HEK293T (cell line): ENCODE measurements at places on chromosomes 5 and 9.

GRCh38 chr9:37197158-37198038 is 77.0 kb downstream of the ZCCHC7 start:
- no peak for DNase-seq

DNA sequence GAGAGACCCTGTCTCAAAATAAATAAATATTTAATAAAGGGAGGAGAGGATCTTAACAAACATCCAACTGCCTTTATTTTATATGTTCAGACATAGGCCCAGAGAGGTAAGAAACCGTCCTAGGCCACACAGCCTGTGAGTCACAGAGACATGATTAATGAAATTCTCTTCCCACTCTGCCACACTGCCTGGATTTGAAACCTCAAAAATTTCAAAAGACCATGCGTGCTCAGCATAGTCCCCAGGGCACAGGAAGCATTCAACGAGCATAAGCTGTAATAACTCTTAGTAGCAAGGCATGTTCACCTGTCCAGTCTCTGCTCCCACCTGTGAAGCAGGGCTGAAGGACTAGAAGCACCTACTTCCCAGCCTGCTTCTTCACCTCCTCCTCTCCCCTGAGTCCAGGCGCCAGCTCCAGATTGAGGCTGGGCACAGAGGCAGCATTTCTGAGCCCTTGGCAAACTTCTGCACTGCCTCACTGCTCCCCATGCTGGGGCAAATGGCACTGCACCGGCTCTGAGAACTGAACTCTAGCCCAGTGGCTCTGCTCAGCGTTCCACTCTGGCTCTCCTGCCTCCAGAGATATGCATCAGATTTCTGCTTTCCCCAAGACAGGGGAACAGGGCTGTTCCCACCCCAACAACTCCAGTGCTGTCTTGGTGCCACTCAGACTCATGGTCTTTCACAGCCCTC is 1.1 kb downstream of the FAT2 start:
- DNase-seq = no peak

GRCh38 chr9:36922548-36922947 is 111.5 kb downstream of the PAX5 start:
- DNase-seq = no peak

DNA sequence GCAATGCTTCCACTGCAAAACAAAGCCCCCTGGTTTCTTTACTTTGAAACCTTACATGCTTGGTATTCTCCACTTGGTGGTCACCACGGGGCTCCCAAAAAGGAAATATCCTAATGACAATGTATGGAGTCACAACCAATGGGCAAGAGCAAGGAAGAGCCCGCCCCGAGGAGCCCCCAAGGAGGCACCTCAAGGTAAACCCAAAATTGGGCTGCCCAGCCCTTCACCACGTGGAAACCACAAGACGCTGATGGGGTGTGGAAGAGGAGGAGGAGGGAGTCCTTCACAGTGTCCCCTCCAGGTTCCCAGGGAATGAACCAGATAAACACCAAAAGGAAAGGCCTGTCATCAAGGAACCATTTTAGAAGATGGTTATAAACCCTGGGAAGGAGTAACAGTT is 3.8 kb downstream of the ROR2 start:
- DNase-seq = no peak

DNA sequence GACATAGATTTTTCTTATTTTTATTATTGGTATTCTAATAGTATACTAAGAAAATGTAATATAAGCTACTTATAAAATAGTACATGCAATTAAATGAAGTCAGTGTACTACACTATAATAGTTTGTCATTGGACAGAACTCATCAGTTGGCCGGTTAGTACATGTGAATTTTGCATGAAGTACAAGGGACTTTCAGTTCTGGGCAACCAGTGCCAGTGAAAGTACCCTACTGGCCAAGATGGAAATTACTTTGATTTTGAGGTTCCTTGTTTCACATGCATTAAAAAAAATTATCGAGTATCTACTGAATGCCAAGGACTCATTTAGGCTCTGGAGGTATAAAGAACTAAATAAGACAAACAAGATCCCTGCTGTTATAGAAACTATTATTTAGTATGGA is 213.4 kb upstream of the ELL2 start:
- no peak for DNase-seq

DNA sequence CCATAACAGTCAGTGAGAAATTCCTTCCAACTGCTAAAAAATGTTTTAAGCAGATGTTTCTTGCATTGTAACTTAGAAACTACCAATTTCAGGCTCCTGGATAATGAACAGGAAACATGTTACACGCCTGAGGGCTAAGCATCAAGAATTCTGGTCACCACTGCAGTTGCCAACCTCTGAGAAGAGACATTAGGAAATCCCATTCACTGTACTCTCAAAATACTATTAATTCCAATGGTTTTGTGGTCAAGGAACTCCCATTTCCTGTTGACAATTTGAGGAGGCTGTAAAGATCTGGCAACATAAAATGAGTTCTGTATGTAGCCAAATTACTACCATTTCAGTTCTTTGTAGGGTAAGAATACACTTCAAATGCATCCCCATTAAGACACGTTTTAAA is 456.0 kb upstream of the MEF2C start:
- DNase-seq = no peak

GRCh38 chr5:177194268-177194667 is 60.7 kb downstream of the NSD1 start:
- no peak for DNase-seq

DNA sequence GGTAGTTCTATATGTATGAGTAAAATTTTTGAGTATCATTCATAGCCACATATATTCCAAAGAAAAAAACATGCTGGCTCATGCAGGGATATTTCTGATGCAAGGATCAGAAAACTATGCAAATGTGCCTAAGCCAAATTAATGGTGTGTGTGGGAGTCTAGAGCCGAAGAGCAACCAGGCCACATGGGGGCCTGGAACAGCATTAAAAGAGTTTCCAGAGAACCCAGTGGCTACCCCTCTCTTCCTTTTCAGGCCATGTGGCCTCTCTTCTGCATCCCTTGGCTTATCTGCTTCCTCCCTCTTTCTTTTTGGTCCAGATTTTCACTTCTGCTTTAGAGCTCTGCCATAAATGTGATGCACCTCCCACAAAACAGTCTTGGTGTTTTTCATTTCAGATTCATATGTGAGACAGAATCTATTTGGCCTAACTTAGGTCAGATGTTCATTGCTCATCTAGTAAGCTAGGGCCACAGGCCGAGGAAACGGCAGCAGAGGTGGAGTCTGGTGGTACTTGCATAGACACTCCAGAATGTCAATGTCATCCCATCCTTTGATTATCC is 300.0 kb downstream of the SH3GL2 start:
- DNase-seq = no peak

DNA sequence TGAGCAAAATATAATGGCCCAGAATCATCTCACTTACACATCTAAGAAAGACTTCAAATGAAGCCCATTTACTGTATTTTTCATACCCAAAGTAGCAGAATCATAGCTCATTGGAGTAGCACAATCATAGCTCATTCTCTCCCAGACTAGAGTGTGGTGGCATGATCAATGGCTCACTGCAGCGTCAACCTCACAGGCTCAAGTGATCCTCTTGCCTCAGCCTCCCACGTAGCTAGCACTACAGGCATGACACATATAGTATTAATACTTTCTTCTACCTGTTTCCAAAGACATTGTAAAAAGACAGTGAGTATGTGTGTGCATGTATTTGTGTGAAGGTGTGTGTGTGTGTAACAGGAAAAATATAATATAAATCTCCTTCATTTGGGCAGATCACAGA is 1247.9 kb upstream of the ACO1 start:
- no peak for DNase-seq

DNA sequence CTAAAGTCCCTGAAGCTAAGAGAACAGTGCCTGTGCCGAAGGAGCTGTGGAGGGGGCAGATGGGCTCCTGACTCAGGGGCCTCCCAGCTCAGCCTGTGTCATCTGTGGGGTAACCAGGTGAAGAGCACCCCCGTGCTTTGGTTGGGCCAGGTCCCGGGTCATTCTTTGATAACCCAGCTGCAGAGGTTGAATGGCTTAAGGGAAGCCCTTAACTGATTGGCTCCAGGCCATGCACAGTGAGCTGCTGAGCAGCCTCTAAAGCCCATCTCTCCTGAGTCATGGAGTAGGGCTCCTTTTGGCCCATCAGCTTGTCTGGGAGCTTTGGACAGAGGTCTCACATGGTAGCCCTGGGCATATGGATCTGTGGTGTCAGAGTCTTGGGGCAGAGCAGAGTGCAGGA is 28.7 kb downstream of the COL27A1 start:
- no peak for DNase-seq

GRCh38 chr9:105515811-105516413 is 42.0 kb upstream of the FKTN start:
- DNase-seq = no peak

DNA sequence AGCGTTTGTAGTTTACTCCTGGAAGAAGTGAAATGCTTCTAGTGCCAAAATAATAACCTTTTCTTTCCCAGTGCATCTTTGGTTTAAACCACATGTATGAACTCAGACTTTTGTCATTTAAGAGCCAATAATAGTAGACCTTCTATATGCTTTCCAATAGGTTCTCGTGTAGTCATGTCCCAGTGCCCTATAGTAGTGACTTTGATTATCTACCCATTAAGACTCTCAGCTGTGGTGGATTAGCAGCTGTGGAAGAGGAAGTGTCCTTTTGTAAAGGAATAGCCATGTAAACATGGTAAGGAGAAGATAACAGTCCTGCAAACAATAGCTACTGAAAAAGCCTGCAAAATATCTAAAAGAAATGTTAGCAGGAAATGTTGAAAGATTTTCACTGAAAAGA is 765.3 kb downstream of the MTRR start:
- no peak for DNase-seq
